AG10803 (cell line): ENCODE measurements at places on chromosomes 5 and 9.
A peak's percentile ranks its signal among the peaks of the same experiment; 100 is the strongest.

GRCh38 chr5:36052538-36052937 is 14.1 kb downstream of the UGT3A2 start:
- DNase-seq = no peak

DNA sequence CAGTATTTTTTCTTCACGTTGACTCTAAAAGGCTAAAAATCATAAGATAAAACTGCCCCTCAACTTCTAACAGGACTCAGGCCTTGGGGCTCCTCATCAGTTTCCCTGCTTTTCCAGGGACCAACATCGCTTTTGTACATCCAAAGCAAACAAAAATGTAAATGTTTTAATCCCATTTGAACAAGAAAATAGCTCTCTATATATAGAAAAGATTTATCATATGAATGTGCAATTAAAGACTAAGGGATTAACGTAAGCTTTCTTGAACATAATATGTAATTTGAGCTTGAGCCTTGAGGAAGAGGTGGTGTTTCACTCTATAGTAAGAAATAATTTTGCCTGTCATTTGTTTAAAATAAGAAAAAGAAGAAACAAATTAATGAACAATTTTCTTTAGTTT is 547.2 kb upstream of the ACO1 start:
- no peak for DNase-seq

DNA sequence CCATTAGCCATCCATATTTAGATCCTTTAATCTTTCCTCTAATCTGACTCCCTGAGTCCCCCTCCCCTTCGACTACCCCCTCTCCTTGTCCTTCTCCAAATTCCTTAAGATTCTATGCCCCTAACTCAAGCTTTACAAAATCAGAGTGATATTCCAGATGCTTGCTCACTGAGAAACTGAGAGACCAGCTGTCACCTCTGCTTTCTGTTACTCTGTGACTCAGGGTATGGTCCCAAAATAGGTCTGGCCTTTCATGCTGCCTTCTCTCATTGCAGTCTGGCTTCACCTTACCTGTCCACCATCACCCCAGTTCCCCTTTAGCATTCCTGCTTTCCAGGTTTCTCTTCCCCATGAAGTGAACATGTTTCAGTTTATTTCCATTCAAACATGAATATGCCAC is 383.3 kb upstream of the SLC30A5 start:
- DNase-seq = no peak

- DNase-seq = peak; percentile 5
These were observed 64.5 kb downstream of the TMEM161B start for GRCh38 chr5:88203981-88204750.

DNA sequence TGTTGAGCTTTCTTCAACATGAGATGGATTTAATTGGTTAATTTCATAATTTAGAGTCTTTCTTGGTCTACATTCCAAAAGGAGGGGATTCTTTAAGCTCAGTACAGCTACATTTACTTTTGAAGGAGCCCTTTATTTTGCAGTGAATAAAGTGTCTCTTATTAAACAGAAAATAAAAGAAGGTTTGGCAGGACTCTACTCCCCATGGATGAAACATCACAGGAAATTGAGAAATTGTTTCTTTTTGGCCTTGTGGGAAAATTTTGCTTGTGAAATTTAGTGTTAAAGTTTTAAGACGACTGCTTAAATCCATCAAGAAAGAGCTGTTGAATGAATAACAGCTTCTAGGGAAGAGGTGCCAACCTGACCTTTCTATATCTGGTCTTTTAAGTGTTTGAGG is 187.7 kb downstream of the NTRK2 start:
- peak; percentile 49 for DNase-seq

GRCh38 chr5:34511063-34511462 is 145.1 kb upstream of the RAI14 start:
- no peak for DNase-seq

DNA sequence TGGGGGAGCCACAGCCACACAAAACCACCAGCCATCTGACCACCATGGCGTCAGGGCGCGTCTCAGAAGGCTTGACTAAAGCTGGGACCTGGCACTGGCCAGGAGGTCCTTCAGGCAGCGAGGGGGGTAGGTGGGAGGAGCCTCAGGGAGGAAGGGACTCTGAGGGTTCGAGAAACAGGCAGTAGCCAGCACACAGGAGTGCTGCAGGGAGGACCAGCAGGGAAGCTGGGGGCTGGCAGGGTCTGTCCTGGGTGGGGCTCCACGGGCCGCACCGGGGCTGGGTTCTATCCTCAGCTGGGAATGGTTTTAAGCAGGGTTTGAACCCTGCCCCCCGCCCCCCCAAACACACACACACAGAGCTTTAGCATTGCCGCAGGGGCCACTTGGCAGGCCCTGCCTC is 7.4 kb downstream of the FAM163B start:
- no peak for DNase-seq

- no peak for DNase-seq
These were observed 45.3 kb upstream of the AKNA start for GRCh38 chr9:114433086-114433485.

DNA sequence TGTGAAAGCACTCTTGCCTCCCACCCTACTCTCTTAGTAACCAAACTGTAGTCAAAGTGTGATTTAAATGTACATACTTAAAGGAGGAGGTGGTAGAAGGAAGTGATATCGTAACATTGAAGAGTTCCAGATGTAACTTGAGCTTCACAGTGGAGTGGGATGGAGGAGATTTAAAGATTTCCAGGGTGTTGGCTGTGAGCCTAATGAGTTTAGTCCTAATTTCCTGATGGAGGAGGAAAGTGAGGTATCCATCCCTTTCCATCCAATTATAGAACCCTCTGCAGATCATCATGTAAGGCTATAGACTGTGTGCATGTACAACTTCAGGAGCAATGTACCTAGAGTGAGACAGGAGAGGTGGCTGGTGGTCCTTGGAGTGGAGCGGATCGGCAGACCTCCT is 1163.9 kb upstream of the SEMA6A start:
- DNase-seq = no peak

- DNase-seq = no peak
These were observed 107.6 kb downstream of the PDE8B start for GRCh38 chr5:77318060-77318459.

DNA sequence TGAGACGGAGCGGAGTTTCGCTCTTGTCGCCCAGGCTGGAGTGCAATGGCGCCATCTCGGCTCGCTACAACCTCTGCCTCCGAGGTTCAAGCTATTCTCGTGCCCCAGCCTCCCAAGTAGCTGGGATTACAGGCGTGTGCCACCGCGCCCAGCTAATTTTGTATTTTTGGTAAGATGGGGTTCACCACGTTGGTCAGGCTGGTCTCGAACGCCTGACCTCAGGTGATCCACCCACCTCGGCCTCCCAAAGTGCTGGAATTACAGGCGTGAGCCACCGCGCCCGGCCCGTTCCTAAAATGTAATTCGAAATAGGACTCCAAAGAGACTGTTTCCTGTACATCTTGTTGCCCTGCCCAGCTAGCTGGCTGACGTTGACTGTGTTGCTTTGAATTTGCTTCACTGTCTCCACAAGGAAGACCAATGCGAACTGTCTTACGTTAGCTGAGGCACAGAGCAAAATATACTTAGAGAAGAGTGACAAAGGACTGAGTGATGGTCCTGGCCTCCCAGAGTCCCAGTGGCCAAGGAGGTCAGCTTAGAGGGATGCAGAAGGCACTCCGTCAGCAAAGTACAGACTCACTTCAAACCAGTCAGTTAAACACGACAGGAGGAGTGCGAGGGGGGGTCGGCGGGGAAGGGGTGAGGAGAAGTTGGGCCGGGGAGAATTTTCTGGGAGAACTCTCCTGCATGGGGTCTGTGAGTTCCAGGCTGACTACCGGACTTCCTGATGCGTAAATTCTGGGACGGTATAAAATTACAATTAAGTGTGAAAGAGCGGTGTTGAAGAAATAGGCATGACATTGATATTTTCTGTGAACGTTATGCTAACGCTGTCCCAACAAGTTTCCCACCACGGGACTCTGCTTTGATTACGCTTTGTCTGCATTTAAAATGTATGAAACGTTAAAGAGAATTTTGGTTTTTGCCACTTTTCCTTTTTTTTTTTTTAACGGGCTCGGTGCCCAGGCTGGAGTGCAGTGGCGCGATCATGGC is 6.8 kb upstream of the TRIM41 start:
- no peak for DNase-seq

- peak; percentile 73 for DNase-seq
These were observed 8.9 kb downstream of the ZFAND5 start for GRCh38 chr9:72356041-72356582.

DNA sequence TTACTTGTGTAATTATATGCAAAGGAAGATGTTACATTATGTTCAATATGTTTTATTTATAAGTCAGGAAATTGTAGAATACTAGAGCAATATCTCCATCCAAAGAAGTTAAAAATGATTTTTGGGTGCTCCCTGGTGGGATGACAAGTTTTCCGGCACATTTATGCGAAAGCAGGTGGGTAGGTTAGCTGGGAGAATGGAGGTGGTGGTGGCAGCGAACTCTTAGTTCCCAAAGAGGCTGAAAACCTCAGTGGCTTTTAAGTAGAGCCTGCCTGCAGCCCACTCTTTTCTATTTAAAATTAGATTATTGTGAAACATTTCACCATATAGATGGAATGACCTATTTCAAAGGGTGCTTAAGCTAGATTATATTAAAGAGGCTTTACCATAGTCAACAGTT is 51.8 kb downstream of the ANKRD33B start:
- no peak for DNase-seq

GRCh38 chr9:69885474-69885929 is 64.9 kb downstream of the CFAP95 start:
- DNase-seq = peak; percentile 75

- DNase-seq = no peak
These were observed 44.1 kb upstream of the ITGA2 start for GRCh38 chr5:52945040-52945439.

DNA sequence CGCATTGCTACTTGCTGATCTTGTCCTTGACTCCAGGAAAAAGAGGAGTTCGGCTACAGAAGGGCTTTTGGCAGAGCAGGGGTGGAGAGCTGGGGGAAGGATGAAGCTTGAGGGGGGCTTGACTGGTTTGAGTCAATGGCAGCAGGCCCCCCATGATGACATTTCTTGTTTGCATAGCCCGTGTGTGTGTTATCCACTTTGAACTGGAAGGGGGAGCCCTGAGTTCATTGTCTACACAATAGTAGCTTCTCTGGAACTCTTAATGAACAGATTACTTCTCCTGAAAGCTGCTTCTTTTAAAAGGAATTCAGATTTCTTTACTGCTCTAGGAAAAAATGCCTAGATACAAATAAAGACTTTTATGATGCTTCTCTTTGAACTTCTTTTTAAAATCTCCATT is 2.3 kb downstream of the IFNB1 start:
- no peak for DNase-seq

- DNase-seq = no peak
These were observed 233.9 kb upstream of the ZNF608 start for GRCh38 chr5:124980163-124980941.

DNA sequence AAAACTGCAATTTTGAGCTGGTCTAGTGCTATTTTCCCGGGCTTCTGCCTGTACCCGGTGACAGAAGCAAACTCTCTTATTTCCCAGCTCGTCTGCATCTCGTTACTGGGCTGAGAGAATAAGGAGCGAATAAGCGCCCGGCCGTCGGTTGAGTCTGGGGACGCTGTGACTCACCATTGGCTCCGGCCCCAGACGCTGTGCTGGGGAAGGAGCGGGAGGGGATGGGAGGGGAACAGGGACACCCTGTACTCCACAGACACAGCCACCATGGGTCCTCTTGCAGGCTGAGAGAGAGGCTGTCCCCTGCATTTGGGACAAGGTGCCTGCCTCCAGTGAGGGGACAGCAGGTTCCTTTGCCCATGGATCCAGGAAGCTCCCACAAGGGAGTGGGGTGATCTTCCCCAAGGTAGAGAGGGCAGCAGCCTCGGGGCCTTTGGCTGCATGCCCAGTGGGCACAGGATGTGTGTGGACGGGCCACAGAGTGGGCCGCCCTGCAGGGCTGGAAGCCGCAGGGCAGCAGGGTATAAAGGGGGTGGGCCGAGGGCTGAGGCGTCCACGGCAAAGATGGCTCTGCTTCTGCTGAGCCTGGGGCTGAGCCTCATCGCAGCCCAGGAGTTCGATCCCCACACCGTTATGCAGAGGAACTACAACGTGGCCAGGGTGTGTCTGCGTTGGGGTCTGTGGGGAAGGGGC is at the start of gene LCN9:
Gene LCN9 (plus strand): TSS at position 552 of the 693 bp plus-strand sequence. CDS start 13 bp downstream, at position 565.
- DNase-seq = no peak

GRCh38 chr9:68995776-68996175 is 18.1 kb downstream of the PRKACG start:
- no peak for DNase-seq

DNA sequence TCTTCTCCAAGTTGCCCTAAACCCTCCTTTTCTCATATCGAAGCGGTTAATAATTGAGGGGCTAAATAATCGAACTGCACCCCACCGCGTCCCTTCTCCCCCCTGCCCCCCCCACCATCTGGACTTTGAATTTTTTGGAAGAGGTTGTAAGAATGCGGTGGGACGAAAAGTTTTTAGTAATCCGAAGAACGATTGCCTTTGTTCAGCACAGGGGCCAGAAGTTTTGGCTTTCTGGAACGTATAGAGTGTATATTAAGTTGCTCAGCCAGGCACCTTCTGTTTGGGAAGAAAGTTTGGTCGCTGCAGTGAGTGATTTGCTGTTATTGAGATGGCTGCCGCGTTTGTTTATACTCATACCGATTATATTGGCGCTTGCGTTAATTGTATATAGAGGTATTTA is 518 bp downstream of the ERBIN start:
- peak; percentile 18 for DNase-seq

- DNase-seq = no peak
These were observed 61.0 kb downstream of the FBXW11 start for GRCh38 chr5:171945476-171945875.

- DNase-seq = no peak
These were observed 87.5 kb downstream of the CHSY3 start for GRCh38 chr5:129991780-129992179.

DNA sequence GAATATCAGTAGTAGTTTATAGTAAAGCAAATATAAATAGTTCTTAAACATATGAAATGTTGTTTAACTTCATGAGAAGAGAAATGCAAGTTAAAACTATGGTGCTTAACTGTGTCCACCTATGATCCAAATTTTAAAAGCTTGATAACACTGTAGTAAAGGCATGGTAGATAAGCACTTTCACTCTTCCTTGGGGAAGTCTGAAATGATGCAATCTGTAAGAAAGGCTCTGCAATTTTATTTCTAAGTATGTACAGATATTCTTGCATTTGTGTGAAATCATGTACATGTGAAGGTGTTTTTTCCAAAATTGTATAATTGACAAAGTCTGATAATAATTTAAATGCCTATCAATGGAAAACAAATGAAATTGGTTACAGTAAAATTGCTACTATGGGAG is 66.9 kb downstream of the SYK start:
- no peak for DNase-seq

DNA sequence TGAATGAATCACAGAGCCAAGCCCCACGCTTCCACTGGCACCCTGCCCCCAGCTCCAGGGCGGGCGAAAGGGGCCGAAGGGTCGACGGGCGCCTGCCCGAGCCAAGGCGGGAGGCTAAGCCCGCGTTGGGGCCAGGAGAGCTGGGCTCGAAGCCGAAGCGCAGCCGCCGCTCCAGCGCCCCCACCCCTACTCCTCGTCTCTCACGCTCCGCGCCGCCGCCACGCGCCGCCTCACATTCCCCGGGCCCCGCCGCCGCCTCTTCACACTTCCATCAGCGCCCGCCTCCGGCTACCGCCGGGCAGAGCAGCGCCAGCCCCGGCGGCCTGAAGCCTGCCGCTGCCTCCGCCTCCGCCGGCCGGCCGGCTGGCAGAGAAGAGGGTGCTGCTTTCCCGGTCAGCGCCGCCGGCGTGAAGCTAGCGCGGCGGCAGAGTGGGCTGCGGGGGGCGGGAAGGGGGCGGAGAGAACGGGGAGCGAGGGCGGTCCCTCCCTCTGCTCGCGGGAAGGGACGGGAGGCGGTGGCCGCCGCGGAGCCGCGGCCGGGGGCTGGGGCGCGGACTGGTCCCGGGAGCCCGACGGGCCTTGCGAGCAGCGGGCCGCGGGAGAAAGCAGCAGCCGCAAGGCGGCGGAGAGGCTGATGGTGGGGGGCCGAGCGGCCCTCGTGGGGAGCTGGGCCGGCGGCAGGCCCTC is at the start of gene HOMER1:
Gene HOMER1 (minus strand): TSS at position 431 of the 687 bp plus-strand sequence. CDS start 1,360 bp downstream, outside the sequence.
- DNase-seq = peak; percentile 73
